ENCODE measurements at places on chromosomes 5 and 9.

DNA sequence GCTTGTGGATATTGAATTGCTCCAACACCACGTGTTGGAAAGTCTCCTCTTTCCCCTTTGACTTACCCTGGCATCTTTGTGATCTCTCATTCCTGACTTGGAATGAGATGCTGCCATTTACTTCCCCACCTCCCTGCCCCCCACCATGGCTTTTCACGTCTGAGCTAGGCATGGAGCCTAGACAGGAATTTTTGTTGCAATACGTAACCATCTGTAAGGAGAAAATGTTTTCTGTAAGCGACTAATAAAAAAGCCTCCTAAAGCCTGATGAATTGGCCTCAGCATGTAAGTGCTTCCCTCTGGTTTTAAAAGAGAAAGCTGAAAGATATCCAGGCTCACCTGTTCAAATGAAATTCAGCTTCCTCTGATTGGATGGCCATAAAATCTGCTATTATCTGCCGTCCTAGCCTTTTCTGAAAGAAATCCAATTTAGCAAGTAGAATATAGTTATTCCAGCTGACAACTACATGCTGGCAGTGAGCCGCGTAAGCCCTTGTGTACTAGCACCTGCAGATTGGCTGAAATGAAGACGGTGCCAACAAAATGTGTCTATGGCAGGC, 200.1 kb downstream of the NSG2 start:
- no peak for DNase-seq

GRCh38 chr9:113654605-113655428, 191.3 kb downstream of the RGS3 start:
- no peak for DNase-seq

DNA sequence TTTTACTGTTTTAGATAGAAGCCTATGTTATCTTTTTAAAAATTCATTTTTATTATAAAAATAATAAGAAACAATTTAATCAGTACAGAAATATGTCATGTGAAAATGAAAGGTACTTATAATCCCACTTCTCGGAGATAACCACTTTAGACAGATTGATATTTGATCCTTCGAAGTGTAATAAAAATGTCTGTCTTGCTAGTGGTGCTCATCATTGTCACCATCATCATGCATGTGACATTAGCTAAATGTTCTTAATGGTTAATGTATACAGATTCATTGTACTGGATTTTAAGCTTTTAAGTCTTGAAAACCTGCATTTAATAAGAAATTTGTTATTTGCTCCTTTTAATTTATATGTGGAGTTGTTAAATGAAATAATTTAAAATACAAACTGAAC, 30.1 kb upstream of the FAM120AOS start:
- DNase-seq = no peak

GRCh38 chr5:118984602-118985001, 3.7 kb downstream of the DTWD2 start:
- no peak for DNase-seq

- no peak for DNase-seq
Observed at GRCh38 chr5:130805648-130806047, 359.4 kb downstream of the HINT1 start.
